Common myeloid progenitor, CD34-positive (primary cell): ENCODE measurements at places on chromosomes 2 and 18.
A peak's percentile ranks its signal among the peaks of the same experiment; 100 is the strongest.

GRCh38 chr2:170689481-170689880 lies 25.7 kb upstream of the SP5 start:
- no peak for DNase-seq

DNA sequence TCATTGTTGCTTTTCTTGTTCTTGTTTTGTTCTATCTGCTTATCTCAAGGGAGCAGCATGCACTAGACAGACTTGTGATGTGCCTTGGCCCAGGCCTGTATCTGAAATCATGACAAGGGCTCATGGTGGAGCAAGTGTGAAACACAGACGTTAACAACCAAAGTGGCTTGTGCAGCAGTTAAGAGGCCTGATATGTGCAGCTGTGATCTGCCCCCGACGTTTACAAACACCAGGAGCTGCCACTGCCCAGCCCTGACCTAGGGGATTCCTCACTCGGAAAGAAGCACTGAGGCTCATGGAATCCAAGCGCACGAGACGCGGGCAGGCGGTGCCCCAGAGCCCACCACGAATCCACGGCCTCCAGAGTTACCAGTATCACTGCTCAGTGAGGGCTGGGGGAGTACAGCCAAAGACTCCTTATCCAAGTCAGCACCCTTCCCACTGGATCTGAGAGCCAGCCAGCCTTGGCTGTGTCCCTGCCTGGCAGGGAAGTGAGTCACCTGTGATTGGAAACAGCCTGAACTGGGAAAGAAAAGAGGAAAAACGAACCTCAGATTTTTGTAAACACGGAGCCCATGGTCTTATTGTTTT lies 62.3 kb upstream of the SNTG2 start:
- DNase-seq: no peak

DNA sequence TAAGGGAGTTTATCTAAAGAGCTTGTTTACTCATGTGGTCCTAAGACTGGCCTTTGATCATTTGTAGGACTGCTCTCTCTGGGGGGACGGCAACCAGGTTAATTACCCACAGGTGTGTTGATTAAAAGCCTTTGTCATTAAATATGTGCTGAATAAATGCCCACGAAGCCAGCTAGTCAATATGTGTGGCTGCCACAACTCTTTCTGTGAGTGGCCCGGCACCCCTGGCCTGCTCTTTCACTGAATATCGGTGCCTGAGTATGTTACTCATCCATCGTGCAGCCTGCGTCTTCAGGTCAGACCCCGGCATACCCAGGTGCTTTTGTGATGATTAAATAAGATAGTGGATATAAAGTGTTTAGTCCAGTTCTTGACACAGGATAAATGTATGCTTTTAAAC lies 24.3 kb upstream of the FSHR start:
- no peak for DNase-seq

DNA sequence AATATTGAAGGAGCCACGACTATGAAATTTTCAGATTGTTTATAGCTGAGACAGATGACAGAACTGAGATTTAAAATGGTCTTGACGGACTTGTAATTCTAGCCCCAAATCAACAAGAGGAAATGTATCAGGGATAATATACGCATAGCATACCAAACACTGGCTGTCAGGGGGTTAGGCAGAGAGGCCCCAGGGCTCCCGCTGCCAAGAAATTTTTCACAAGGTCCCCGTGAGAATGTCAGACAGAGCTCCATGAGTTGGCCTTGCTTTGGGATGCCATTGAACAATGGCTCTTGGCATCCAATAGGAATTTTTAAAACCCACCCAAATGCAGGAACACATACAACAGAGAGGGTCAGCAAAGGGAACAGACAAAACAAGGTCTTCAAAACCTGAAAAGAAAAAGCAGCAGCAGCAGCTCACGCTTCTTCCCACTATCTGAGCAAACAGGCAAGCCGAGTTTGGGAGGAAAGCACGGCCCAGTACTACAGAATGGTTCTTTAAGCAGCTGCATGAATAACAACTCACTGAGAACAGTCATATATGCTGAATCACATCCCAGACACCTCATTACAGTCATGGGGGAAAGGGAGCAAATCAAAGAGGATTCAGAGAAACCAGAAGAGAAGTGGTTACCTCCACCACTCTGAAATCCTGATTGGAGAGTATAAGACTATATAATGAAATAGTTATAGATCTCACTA lies 445.6 kb downstream of the RND3 start:
- DNase-seq: no peak

GRCh38 chr2:170816504-170817092 lies at the start of gene GAD1:
Gene GAD1, plus strand, starts transcription at chr2:170816887. Its CDS starts 1,705 bp downstream, at chr2:170818592.
- peak; percentile 96 for DNase-seq

- peak; percentile 70 for DNase-seq
These were observed 1.4 kb downstream of the RNF138 start for GRCh38 chr18:32093102-32093511.

- no peak for DNase-seq
These were observed 332.4 kb downstream of the PARD3B start for GRCh38 chr2:204877691-204878090.

DNA sequence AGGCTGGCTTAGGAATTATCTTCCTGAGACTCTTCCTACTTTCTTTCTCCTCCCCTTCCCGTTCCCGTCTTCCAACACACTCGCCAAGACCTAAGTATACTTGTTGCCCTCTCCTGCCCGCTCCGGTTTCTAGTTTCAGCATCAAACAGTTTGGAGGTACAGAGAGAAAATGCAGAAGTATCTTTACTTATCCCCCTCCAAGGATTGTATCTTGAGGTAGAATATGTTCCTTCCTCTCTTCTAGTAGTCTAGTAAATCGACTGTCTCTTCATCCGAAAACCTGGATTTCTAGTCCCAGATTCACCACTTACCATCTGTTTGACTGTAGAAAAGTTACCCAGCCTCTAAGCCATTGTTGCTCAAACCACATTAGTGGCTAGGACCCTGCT lies 755 bp downstream of the EIF4E2 start:
- no peak for DNase-seq

DNA sequence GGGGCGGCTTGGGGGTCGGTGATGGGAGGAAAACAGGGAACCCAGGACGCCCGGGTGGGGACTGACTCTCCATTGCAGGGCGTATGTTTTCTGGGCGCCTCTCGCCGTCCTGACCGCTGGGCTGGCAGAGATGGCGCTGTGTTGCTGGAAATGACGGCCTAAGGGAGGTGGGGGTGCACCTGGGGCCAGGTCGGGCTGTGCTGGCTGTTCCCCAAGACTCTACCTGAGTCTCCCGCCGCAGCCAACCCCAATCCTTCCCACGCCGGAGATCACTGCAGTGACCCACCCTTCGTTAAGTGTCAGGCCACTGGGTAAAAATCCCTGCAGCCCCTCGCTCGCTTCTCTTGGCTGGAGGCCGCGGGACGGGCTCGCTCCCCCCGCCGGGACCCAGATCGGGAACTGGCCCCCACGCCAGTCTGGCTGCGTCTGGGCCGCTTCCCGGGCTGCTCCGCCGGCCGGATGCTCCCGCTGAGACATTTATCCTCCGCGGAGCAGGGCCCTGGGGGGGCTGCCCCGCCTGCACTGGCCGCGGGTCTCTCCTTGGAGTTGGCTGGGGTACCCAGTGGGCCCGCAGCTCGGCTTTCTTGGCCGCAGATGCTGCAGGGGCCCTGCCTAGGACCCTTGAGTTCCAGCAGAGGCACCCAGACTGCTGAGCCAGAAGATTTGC lies 7.8 kb upstream of the ARMC9 start:
- no peak for DNase-seq

- no peak for DNase-seq
These were observed 14.9 kb downstream of the RAB6D start for GRCh38 chr2:131349021-131349420.

DNA sequence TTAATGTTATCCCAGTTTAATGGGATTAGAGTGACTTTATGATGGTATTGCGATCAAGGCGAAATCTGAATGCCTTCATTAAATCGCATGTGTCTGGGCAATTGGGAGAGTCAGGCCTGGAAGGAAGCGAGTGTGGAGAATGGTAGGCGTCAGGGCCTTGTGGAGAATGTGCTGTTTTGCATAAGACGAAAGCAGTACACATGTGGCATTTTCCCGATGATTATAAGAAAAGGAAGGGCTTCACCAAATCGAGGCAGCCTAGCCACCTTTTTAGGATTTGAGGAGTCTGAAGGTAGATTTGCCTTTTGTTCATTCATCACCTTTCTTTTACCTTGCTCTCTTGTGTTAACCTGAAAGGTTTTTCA lies 1.0 kb downstream of the ZNF532 start:
- DNase-seq: no peak

GRCh38 chr2:64524604-64525316 lies 632 bp downstream of the AFTPH start:
- DNase-seq: peak; percentile 41

- no peak for DNase-seq
These were observed 79.0 kb upstream of the ACAA2 start for GRCh38 chr18:49892148-49892924.

DNA sequence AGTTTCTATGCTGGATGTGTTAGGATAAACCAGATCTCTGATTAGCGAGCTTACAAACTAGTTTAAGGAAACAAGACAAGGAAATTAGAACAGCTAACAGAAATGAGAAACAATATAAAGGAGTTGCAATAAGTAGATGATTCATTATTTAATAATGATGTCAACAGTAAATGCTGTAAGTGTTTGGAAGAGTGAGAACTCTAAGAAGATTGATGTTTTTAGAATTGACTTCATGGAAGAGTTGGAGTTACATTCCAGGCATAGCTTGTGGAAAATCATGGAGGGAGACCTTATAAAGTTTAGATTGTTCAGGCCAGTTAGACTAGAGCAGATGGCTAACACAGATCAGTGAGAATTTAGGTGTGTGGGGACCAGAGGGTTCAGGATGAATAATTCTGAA lies 32.6 kb downstream of the PPP1R1C start:
- no peak for DNase-seq

DNA sequence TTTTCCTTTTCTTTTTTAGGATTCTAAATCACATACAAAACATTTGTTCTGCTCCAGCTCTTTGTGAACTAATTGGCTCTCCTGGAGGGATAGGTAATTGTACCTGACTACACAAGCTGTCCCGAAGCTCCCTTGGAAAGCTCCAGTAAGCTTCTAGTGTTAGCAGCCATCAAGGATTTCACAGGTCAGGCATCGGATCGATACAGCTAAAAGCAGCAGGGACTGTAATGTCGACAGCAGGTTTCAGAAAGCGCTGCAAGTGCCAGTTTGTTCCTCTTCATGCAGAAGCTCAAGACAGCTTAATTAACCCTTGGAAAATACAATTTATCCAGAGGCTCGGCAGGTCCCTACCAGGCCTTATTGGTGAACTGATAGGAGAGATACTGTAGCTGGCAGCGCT lies 87.2 kb upstream of the VRK2 start:
- no peak for DNase-seq

DNA sequence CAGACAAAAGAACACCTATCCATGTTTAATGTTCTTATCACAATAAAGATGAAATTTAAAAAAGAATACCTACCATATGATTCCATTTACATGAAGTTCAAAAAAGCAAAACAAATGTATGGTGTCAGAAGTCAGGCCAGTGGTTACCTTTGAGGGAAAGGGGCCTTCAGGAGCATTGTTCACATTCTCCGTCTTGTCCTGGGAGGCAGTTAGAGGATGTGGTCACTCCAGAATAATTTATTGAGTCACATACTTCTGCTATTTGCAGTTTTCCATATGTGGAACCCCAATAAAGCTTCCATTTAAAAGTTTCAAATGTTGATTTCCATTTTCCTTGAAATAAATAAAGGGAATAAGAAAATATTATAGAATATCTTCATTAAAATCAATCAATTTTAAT lies 41.6 kb upstream of the POU3F3 start:
- peak; percentile 8 for DNase-seq

- DNase-seq: no peak
These were observed 33.6 kb upstream of the ATP6V1B1 start for GRCh38 chr2:70902067-70902442.

DNA sequence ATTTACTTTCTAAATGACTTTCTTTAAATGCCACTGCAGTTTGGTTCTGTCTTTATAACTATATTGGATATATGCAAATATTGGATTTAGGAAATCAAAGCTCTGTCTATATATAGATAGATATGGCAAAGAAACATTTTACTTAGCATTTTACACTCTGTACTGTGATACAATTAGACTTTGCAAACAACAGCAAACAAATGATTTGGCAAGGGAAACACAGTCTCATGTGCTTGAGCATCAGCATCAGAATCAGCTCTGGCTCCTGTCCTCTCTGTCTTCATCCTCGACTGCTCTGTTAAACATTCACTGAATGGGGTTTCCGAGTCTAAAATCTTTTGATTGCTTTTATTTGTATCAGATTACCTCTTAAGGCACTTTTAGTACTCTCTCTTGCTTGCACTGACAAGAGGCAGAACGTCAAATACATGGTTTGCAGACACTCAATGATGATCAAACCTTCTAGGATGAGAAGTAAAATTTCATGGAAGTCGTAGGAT lies 176.8 kb upstream of the LRP1B start:
- DNase-seq: no peak

DNA sequence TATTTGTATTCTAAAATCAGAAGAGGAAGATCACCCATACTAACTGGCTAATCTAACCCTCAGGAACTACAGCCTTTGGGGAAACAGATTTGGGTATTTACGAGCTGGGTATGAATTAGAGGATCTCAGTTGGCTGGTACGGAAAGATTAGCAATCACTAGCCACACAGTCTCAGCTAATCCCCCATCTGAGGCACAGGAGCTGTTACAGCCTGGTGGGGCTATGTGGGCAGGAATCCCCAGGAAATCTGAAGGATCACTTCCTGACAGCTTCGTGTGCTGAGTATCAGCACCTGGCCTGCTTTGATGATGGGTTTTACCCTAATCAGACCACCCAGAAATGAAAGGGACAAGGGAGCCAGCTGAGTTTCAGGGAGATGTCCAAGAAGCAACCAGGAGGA lies 206.3 kb downstream of the AFF3 start:
- peak; percentile 6 for DNase-seq

- no peak for DNase-seq
These were observed 346.1 kb upstream of the KYNU start for GRCh38 chr2:142531377-142531776.

- DNase-seq: no peak
These were observed 116.8 kb upstream of the FIGN start for GRCh38 chr2:163852616-163853015.

GRCh38 chr2:221254299-221254698 lies 317.8 kb downstream of the EPHA4 start:
- no peak for DNase-seq

DNA sequence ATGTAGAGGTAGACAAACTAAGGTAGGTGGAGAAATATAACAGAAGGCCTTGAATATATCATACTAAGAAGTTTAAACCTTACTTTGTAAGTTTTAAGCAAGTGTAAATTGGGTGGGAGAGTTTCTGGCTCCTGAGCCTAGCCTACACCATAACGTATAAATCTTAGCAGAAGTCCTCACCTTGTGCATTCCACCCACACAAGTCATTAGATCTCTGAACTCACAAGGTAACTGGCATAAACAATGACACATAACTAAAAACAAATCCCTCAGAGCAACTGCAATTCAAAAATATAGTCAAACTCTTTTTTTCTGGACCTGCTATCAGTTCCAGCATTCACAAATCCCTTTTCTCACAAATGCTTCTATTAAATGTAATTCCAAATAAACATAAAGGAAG lies 9.4 kb downstream of the REV1 start:
- DNase-seq: no peak
